ENCODE measurements at places on chromosomes 1 and 21.

GRCh38 chr1:165914136-165914798, 86.9 kb downstream of the UCK2 start:
- peak; percentile 64 for DNase-seq

- no peak for DNase-seq
Observed at GRCh38 chr1:159508951-159509350, 26.9 kb downstream of the OR10J5 start.

DNA sequence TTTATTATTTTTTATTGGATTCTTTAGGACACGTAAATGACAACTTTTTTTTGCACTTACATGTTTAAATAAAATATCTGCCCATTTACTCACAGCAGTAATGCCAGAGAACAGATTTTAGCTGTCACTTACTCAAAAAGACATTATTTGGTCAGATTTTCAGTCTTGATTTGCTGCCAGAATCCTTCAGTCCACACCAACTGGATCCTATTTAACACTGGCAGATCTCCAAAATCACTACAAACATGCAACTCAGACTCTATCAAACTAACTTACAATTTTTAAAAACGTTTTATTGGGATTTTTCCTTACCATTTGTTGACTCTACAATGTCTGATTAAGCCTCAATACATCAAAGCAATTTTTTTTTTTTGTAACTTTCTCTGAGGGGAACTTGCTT, 11.1 kb downstream of the ATP6V1G3 start:
- no peak for DNase-seq

- peak; percentile 20 for DNase-seq
Observed at GRCh38 chr1:37475380-37476086, 1.2 kb downstream of the ZC3H12A start.

DNA sequence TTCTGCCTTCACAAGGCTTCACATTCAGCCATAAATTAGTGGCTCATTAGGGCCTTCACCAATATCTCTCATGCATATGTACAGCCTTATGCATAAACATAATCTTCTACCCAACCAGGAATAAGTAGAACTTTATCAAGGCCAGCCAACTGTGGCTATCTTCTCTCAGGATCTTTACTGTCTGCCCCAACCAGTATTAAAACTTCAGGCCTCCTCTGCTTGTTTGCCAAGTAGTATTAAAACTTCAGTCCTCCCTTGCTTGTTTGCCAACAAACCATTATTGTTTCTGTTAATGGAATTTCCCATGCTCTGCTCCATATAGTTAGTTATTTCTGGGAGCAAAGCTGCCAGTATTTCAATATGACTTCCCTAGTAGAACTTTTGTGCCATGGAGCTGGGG, 80.1 kb downstream of the SLC5A9 start:
- DNase-seq = no peak

DNA sequence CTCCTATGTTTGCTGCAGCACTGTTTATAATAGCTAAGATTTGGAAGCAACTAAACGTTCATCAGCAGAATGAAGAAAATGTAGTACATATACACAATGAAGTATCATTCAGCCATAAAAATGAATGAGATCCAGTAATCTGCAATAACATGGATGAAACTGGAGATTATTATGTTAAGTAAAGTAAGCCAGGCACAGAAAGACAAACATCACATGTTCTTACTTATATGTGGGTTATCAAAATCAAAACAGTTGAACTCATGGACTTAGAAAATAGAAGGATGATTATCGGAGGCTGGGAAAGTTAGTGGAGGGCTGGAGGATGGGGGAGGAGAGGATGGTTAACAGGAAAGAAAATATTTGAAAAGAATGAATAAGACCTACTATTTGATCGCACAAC, 1017.6 kb downstream of the KCNT2 start:
- no peak for DNase-seq

DNA sequence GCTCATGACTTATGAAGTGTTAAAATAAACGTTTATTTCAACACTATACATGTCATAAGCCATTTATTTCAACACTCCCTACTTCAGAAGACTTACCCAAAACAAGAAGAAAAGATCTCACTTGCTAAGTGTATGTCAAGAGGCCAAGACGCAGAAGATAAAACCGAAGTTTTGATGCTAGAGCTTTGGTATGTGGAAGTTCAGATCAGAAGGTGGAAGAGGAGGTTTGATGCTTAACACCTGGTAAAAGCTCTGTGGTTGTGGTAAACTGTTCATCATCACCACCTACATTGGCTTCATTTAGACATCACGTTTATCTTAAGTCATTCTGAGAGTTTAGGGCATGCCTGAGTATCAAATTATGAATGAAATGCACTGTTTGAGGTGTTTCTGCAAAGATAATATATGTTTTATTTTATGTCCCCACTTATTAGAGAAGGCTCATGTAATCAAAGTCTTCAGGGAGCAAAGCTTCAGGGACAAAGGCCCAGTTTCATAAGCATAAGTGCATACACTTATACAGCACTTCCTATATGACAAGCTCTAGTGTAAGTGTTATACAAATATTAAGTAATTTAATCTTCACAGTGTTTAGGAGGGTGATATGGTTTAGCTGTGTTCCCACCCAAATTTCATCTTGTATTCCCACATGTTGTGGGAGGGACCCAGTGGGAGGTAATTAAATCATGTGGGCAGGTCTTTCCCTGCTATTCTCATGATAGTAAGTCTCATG, 533.3 kb downstream of the PTBP2 start:
- no peak for DNase-seq

- DNase-seq = peak; percentile 18
Observed at GRCh38 chr21:42616446-42616845, 37.0 kb upstream of the PDE9A start.

DNA sequence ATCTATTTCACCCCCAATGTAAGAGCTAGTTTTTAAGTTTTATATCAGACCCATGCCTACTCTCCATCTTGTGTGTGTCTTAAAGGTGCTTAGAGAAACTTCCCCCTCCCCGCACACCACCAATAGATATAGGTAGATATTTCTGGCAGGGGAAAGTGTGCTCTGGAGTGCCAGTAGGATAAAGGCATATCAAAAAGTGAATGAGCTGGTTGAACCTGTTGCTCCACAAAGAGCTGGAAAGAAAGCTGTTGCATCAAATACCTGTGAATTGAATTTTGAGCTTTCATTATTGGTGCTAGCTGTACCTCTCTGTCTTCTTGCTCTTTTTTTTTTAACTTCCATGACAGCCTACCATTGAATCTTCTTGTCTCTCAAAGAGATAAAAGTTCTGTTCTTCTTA, 32.8 kb downstream of the ARID1A start:
- DNase-seq = no peak
